ENCODE measurements at places on chromosomes 2 and 18.

GRCh38 chr2:120993661-120994060 lies 258.0 kb downstream of the GLI2 start:
- no peak for DNase-seq

- DNase-seq, result no peak
These were observed 90.4 kb upstream of the UNC80 start for GRCh38 chr2:209681201-209681735.

DNA sequence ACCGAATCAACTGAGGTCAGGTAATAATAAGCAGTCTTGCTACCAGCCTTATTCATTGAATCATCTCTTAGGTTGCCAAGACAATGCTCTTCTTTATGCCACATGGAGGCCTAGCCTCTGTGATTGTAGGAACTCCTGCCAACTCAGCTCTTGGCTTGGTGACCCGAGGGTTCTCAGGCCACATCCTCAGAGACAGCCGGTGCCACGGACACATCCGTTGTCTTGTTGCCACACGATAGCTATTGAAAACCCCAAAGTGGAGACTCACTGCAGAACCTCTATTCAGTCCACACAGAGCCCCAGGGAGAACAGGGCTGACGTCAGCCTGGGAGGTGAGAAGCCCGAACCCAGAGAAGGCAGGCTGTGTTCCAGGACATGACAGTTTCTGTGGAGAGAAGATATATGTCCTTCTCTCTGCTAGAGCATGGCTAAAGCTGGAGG lies 53.5 kb upstream of the TGFA start:
- no peak for DNase-seq

DNA sequence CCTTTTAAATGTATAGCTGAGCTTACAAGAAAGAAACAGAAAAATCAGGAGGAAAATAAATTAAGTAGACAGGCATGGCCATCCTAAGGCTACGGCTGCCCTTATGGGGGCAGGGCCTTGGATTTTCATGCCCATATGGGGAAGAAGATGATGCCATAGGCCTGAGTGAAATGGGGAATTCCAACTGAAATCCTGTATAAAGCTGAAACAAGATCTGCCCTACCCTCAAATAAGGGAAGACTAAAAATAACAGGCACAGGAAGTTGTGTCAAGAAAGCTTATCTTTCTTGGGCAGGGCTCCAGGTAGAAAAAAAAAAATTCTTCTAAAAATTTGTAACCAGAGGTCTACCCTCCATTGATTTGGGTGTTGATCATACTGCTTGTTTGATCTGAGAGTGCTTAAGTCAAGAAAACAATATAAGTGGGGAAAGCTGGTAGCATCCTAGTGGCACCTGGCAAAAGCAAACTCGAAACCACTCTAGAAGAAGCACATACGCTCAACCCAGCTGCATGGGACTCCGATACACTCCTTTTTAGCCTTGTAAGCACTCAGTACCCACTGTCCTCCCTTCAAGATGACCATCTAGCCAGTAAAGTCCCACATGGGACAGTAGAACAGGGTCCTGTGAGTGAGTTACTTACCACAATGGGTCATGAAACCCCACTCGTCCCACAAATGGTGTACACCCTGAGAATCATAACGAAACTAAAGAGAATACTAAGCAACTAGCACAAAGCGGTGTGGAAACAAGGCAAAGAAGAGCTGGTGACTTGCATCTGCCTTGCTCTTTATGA lies 22.3 kb downstream of the DNAH7 start:
- DNase-seq, result no peak

DNA sequence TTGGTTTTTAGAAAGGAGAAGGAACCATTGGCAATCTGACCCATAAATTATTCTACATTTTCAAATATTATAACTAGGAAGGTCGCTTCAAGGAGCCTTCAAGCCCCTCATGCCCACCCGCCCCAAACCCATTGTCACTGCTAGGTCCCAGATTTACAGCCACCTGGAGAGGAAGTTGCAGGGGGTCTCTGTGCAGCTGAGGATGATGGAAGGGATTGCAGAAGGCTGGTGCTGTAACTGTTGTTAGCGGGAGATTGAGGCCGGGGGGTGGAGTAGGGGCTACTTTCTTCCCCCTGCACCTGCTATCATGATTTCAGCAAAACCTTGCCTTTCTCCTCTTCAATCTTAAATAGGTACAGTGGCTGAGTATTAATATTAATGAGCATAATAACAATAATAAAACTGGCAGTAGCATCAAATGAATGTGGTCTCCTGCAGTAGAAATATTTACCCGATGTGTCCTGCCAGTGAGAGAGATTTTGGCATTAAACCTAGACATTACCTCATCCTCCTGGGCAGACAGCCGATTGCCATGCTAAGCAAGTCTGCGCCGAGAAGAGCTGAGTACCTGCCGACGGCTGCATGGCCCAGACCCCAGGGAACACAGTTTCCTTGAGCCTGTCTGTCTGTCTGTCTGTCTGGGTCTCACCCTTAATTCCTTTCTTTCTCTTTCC lies 225.4 kb downstream of the FAM210A start:
- DNase-seq, result no peak

DNA sequence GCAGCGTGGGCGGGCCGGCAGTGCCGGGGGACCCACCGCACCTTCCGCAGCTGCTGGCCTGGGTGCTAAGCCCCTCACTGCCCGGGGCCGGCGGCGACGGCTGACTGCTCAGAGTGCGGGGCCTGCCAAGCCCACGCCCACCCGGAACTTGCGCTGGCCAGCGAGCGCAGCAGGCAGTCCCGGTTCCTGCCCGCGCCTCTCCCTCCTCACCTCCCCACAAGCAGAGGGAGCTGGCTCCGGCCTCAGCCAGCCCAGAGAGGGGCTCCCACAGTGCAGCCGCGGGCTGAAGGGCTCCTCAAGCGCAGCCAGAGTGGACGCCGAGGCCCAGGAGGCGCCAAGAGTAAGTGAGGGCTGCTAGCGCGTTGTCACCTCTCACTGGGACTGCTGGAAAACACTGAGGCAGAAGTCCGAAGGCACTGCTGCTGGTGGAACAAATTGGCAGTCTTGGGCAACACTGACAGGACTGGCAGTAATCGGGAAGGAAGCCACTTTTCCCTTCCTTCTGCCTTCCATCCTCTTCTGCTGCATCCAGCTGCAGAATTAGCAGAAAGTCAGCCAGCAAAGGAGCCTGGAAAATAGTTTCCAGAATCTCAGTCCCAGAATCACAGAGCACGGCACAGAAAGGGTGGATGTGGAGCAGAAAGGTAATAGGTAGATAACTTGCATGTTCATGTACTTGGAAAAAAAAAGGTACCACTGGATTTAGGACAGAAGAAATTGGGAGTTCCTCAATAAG lies 179.4 kb upstream of the FN1 start:
- no peak for DNase-seq

DNA sequence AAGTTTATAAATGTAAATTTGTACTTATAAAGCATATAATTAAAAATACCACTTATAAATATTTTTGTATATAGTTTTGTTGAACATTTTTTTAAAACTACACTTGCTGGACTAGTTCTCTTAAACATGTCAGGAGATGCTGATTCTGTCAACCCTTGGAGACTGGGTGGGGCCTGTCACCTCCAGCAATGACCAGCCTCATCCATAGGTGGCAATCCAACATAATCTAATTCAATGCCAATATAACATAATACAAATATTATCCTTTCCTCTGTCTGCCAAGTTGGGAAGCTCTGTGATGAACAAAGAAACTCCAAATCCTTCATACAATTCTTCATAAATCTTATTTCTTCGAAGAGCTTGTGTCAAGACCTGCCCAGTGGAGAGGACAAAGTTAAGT lies 140.4 kb downstream of the RBMS1 start:
- no peak for DNase-seq

DNA sequence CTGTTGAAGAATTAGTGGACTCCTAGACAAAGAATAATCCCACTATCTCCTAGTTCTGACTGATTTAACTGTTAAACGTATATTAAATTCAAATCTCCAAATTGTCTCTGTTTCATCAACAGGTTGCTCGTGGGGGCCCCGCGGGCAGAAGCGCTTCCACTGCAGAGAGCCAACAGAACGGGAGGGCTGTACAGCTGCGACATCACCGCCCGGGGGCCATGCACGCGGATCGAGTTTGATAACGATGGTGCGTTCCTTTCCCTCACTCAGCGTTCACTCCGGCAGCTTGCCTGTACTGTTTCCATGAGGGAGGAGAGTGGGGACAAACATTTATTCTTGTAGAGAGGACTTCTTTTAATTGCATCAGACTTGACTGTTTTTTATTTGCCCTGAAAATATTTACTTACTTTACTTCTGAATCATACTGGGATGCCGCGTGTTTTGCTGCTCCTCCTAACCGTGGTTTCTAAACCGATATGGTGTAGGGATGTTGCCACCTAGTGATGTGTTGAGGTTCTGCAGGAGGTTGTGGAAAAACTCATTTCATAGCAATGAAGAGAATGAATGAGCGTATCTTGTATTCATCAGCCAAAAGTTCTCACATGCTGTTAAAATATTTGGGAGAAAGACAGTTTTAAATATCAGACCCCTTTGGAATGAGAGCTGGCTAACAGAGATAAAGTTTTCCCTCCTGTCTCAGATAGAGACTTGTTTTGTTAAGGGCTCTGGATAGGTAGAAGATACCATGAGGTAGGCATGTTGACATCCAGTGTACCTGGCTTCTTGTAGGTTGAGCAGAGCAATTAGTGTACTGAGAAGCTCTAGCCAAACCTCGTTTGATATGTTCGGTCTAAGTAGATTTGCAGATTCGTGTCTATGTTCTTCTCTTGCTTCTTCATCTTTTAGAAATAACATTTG lies 38.3 kb downstream of the ITGA6 start:
- peak; percentile 83 for DNase-seq

DNA sequence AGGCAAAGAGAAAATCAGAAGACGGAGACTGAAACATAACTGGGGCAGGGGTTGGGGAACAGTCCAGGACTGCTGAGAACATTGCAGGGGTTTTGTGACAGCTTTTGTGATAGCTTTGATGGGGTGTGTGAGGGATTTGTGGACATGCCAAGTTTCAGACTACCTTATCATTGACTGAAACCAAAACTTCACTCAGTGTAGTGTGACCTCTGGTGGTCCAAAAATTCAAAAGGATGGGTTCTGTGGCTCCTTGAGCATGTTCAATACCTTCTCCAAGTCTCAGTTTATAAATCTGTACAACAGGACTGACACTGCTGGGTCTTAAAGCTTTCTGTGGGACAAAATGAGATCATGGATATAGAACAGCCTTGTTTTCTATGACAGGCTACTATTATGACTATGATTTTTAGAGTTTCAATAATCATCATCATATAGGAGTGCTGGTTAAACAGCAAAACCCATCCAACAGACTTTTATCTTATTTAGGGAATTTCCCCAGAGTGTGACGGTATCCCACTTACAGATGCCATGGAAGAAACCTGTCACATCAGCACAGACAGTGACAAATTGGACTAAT lies 259.2 kb upstream of the SLC14A2 start:
- no peak for DNase-seq

DNA sequence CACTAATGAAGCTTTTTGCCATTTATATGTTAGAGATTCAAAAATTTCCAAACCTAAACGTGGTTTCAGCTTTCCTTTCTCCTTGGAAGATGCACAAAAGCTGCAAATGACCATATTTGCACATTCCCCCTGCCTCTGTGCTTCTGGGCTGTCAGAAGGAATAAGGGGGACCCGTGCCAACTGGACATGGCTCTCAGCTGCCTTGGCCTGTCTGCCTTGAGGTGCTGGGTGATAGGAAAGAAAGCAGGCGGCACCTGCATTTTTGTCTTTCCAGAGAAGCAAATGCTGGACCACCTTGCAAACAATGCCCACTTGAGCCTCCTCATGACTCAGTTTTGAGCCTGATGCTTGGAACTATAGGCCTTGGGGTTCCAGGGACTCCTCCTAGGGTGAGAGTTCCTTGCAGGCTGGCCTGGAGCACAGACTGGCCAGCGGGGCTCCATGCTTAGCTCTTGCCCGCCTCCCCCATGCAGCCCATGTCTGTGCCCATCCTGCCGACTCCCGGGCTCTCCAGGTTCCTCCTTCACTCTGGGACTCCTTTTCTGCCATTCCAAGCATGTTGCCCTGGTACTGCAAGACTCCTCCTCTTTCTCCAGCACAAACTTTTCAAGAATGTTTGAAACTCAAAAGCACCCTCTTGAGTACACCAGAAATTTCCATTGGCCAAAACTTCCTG lies 109.0 kb upstream of the EPAS1 start:
- no peak for DNase-seq

GRCh38 chr2:59655809-59656208 lies 897.6 kb downstream of the BCL11A start:
- no peak for DNase-seq

DNA sequence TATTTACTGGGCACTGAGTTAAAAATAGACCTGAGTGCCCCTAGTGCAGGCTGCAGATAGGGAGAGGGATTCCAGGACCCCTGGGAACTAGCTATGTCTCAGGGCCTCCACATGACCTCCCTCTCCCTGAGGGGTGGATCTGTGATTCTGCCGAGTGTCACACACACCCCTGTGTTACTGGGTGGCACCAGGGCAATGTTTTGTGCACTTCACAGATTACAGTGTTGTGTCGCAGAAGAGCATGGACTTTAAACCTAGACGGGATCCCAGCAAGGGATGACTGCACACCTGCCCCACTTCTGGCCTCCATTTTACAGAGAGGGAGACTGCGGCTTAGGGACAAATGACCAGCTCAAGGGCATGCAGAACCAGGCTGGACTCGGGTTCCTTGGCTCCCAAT lies 65.6 kb downstream of the ZFP36L2 start:
- DNase-seq, result no peak

- no peak for DNase-seq
These were observed 230.4 kb downstream of the IKZF2 start for GRCh38 chr2:212921061-212921460.

- DNase-seq, result no peak
These were observed 374.8 kb downstream of the SLC4A3 start for GRCh38 chr2:220002251-220002650.

DNA sequence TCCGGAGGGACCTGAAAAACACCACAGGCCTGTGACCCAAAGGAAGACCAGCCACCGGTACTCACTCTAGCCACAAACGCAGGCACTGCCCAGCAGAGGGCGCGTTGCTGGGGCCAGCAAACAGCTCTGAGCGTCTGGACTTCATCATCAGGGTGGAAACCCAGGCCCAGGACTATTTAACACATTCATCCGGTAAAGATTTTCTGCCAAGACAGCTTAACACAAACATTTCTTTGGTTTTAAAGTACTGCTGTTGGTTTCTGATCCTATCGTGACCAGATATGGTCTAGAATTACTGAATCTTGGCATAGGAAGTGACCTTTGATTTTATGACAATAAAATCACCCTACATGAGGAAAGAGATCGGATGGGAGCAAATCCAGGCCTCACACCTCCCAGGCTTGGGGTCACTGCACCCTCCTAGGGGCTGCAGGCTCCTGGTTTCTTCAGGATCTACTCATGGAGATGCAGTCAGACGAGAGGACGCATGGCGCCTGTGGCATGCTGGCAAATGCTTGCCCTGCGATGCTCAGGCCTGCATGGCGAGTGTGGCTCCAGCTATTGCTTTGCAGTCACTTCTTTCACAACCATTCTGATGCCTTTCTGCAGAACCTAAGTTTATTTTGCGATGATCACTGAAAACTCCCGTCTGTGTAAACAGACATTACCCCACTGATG lies 130.4 kb downstream of the COL4A4 start:
- DNase-seq, result no peak

DNA sequence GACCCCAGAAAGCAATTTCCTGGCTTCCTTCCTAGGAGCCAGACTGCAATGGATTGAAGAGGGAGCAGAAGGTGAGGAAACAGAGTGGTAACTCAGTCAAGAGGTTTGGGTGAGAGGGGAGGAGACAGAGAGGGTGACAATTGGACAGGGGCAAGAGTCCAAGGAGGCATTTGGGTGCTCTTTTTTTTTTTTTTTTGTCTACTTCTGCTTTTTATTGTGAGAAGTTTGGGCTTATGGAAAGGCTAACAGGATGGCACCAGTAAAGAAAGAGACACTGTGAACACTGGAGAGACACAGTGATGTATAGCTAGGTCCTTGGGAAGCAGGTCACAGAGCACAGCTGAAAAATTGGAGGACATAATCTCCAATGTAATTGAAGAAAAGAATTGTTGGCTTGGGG lies 25.0 kb downstream of the CYBRD1 start:
- no peak for DNase-seq
